NCI-H2107 (cell line): ENCODE measurements at places on chromosomes 1 and 21.

DNA sequence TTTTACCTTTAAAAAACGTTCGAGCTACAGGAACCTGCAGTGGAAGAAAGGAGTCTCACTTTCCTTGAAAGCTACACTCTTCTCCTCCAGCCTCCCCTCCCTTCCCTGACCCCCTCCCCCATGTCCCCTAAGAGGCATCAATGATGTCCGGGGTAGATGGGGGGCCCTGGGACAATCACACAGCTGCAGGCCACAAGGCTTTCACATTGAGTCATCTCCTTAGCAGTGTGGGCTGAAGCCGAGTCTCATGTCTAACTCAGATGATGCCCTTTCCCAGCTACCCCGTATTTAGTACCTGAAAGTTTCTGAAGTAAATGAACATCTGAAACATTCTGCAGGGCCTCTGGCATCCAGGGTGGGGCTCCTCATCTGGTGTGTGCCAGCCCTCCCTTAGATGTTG is 6.3 kb upstream of the GPR25 start:
- DNase-seq, result no peak

GRCh38 chr1:227453631-227454355 is 109.6 kb upstream of the ZNF678 start:
- no peak for DNase-seq

GRCh38 chr1:23910553-23911246 is 2.5 kb downstream of the CNR2 start:
- no peak for DNase-seq

GRCh38 chr21:42572906-42573495 is 59.3 kb downstream of the SLC37A1 start:
- no peak for DNase-seq

DNA sequence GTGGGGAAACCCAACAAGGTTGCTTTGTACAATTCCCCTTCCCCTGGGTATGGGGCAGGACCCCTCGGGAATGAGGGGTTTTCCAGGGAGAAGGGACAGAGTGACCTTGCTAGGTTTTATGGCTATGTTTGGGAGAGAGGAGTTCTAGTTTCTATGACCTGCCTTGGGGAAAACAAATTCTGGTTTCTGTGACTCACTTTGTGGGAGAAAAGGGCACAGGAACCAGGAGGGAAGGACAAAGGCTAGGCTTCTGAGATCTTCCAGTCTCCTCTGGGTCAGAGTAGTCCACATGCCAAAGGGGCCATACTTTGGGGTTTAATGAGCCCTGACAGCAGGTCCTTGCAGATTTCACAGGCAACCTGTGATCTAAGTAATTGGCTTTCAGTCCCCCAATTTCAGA is 5.5 kb upstream of the PTGER3 start:
- DNase-seq, result no peak

DNA sequence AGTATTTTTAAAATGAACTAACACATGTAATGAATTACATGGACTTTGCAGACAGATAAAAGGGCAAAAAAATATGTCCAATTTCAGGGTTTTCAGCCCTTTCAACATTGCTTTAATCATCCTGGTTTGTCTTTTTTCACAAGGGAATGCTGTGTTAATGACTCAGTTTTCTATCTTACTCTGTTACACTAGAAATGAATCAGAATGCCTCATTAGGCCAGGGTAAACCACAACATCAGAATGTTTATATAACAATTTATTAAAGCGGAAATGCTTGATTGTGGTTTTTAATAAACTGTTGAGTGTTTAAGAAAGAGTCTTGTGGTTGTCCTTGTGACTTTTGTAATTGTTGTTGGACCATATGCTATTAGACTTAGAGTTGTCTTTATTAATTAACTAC is 13.5 kb downstream of the GORAB start:
- no peak for DNase-seq

- DNase-seq, result no peak
These were observed 17.8 kb upstream of the PGM1 start for GRCh38 chr1:63575340-63575826.

- DNase-seq, result no peak
These were observed 19.9 kb upstream of the SAMD11 start for GRCh38 chr1:903721-904271.

DNA sequence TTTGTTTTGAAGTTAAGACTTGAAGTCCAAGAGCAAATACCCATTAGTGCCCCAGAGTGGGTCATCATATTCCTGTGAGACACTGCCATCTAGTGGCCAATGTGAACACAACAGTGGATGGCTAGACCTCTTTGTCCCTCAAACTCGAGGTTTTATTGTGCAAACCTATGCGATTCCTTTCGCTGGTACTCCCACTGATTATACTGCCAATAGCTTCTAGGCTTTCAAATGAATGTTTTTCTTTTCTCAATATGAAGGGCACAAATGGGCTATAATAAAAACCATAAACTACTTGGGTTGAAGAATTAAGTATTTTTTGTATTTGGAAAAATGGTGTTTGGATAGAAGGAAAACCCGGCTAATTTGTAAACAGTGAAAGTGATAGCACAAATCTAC is 100.4 kb upstream of the ZNF281 start:
- DNase-seq, result peak; percentile 73

DNA sequence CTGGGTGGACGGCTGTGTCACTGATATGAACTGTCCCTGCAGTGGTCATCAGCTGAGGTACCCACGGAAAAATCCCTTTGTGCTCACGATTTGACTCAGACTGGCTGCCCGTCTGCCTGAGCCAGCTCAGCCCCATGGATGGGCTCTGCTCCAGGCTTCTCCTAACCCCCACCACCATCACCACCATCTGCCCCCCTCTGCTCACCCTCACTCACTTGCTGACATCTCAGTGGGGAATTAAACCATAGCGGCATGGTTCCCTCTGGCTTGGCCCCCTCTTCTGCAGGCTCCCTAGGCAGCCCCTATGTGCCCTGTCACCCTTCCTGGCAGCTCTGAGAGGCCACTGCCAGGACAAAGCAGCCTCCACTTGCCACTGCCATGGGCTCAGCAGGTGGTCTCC is 17.3 kb downstream of the SLC6A9 start:
- DNase-seq, result no peak

- DNase-seq, result peak; percentile 23
These were observed 7.5 kb upstream of the PARK7 start for GRCh38 chr1:7953850-7954609.

DNA sequence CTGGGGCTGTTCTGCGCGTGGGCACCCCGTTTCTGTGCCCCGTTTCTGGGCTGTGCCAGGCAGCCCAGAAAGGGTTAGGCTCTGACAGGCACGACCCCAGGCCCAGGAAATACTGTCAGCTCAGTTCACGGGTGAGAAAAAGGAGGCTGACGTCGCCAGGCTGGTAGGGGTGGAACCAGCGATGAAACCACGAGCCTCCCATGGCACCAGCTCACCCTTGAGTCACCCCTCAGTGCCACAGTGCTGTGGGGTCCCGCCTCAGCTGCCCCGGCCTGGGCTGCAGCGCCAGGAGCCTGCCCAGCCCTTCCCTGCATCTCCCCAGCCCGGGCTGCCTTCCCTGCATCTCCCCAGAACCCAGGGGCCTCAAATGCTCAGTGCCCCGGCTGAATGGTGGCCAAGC is 11.5 kb downstream of the MEGF6 start:
- DNase-seq, result no peak

DNA sequence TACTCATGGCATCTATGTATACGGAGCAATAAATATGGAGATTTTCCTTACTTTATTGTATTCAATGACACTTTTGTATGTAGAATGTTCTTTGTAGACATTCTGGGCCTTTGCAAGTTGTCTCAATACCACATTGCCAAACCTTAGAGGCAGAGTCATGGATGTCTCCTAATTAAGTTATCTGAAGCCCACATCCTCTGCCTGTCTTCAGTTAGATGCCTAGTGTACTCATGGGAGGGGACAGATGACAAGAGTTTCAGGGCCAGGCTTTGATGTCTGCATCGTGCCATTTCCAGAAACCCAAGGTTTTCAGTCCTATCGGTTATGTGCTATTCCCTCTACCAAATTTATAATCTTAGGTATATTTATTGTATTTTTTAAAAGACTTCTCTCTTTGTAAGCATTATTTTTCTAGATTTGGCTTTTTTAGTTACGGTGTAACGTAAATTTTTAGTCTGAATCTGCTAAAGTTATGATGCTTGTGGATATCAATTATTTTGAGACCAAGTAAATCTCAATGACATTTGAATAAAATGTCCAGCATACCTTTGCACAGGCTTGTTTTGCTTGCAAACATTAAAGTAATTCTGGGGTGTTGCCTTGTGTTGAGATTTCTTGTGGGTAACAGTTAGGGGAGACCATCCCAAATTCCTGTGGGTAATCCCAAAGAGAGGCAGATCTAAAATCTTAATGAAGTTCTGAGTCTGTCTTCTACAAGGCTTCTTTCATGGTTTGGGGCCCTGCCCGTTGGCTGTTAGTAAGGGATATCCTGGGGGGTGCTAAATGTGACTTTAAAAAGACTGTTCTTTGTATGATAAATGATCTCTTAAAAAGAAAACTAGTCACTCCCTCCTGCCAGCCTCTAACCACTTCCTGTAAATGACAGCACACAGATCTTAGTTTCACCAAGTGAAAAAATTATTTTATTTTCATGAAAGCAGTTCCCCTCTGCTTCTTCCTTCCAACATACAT is 8.0 kb upstream of the MACF1 start:
- no peak for DNase-seq

DNA sequence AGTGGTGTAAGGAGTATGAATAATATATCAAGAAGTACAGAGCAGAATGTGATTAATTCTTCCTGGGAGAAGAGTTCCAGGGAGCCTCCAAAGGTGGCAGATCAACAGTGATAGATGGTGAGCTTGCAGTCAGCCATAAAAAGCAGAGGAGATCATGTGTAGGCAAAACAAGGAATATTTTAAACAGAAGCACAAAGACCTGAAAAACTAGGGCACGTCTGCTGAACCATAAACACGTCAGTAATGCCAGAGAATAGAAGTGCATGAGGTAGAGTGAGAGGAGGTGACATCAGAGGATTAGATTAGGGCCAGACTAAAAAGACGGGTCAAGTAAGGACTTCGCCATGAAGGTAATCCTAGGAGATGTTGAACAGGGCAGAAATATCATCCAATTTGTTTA is 151.8 kb downstream of the EIF4G3 start:
- no peak for DNase-seq

- DNase-seq, result no peak
These were observed 894 bp upstream of the TSEN15 start for GRCh38 chr1:184050636-184051035.
